Activated CD8-positive, alpha-beta T cell treated with anti-CD3 and anti-CD28 coated beads, Interleukin-2, amount 10 ng/mL, durations not matched to agents 7 days and 5 days (primary cell): ENCODE measurements at places on chromosomes 5 and 9. TPM values are rescaled to one million over a fixed set of nuclear protein-coding genes. Genes with fewer than 3 reads are reported as not detected.

Gene VCAN
- total RNA-seq: 0.03 TPM

Gene PCDHB4
- total RNA-seq: not detected

Gene IL4
- not detected for total RNA-seq

Gene EGFL7
- 1.9 TPM for total RNA-seq

Gene BHMT
- total RNA-seq: not detected
